Fibroblast of skin of scalp (primary cell): ENCODE measurements at places on chromosomes 3 and 15.

DNA sequence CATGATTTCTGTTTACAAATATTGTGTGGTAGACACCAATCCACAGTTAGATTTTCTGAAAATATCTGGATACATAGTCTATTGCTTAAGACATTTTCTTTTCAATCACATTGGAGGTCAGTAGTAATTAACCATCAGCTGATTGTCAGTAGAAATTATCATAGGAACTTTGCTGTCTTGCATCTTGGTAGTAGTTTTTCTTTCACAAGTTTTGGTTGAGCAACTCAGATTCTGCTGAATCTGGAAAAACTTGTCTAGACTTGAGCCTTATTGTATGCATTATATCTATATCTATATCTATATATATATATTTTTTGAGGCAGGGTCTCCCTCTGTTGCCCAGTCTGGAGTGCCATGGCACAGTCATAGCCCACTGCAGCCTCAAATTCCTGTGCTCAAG, 4.0 kb downstream of the RAB11A start:
- no peak for DNase-seq

- DNase-seq: no peak
These were observed 517 bp downstream of the TMA7 start for GRCh38 chr3:48440590-48440958.

GRCh38 chr15:77500989-77501388, 80.3 kb downstream of the HMG20A start:
- peak; percentile 54 for DNase-seq

GRCh38 chr3:69784954-69785514, 45.8 kb downstream of the MITF start:
- DNase-seq: peak; percentile 77

- peak; percentile 85 for DNase-seq
These were observed 18.4 kb downstream of the TM4SF18 start for GRCh38 chr3:149314807-149315578.

- no peak for DNase-seq
These were observed 124.8 kb downstream of the VPS13C start for GRCh38 chr15:61935493-61935892.

GRCh38 chr3:24678021-24678420, 183.4 kb upstream of the THRB start:
- no peak for DNase-seq

- DNase-seq: no peak
These were observed 32.3 kb upstream of the FBN1 start for GRCh38 chr15:48677821-48678220.

DNA sequence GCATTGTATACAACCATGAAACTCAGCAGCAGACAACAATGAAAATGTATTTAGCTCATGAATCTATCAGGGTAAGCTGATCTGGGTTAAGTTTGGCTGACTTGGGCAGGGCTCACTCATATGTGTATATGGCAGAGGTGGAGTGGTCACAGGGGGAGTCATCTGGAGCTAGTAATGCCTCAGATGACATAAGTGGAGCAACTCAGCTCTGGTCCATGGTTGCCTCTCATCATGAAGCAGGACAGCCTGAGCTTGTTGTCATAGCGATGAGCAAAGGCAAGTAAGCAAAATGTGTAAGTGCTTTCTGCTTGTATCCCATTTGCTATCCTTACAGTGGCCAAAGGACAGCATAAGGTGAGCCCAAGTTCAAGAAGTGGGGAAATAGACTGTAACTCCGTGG, 64.5 kb downstream of the ALCAM start:
- DNase-seq: no peak

- DNase-seq: no peak
These were observed 30.6 kb upstream of the ADAMTS7 start for GRCh38 chr15:78841891-78842290.

GRCh38 chr15:52326756-52327155, 31.2 kb upstream of the MYO5C start:
- no peak for DNase-seq

GRCh38 chr3:29026286-29026685, 254.6 kb upstream of the RBMS3 start:
- DNase-seq: no peak

GRCh38 chr3:129614927-129615363, 8.5 kb upstream of the PLXND1 start:
- no peak for DNase-seq

- DNase-seq: no peak
These were observed 435.9 kb downstream of the NR2F2 start for GRCh38 chr15:96766366-96766765.

GRCh38 chr3:121748680-121749275, 763 bp downstream of the GOLGB1 start:
- peak; percentile 39 for DNase-seq

GRCh38 chr3:197430934-197431333, 124.8 kb downstream of the BDH1 start:
- peak; percentile 74 for DNase-seq

- no peak for DNase-seq
These were observed 115.9 kb downstream of the CBLB start for GRCh38 chr3:105752791-105753415.

DNA sequence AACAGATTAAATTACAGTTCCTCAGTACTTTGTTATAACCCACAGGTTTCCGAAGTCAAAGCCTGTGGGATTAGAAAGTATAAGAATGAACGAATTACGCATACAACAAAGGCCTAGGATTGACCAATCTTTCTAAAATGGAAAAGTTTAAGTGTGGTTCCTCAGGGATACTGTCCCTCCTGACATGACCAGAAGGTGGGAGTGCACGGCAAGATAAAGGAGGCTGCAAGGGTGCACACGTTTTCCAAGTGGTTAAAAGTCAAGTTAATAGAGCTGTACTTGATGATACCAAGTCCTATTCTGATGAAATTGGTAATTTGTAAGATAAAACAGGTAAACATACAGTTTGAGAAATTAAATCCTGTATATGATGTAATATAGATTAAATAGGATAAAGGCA, 96.2 kb downstream of the ALDH1A2 start:
- DNase-seq: peak; percentile 13

GRCh38 chr3:127404221-127405009, 116.6 kb upstream of the PRR20G start:
- no peak for DNase-seq

DNA sequence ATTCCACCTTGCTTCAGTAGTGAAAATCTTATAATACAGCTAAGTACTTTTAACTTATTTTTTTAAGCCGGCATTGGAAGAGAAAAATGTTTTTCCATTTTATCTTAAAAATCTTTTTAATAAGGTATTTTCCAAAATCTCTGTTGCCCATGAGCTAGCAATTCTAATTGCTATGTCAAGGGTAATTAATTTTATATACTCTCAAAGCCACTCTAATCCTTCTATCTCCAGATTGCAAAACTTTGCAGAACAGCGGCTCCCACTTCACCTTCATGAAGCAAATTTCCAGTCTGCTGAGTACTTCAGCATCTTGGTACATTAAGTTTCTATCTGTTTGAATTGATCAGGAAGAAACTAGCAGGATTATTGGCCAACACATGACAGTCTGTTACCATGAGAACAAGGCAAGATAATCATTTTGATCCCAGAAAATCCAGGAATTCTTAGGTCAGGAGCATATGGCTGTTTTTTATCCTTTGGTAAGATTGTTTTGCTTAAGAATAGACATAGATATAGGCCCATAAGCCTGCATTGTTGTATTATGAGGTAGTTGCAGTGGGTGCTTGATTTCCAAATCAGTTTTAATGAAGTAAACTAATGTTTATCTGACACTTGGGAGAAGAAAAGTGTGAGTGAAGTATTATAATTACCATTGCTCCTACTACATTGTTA, 6.0 kb downstream of the TIPARP start:
- no peak for DNase-seq

DNA sequence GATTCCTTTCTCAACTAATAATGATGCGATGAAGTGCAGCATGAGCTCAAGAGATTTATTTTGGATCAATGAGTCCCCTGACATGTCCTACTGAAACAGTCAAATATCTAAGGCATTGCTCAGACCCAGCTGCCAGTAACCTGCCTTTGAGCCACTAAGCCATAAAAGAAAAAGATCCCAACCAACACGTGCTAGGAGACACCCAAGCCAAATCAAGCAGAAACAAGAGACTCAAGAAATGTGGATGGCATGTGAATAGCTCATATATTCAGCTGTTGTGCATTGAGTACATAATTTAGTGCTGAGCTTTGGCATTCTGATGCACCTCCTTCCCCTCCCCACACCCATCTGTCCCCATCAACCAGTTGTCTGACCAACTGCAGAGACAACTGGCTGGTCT, 29.2 kb downstream of the GJD2 start:
- DNase-seq: peak; percentile 68

- DNase-seq: no peak
These were observed 55.2 kb downstream of the HMG20A start for GRCh38 chr15:77475898-77476297.

- DNase-seq: no peak
These were observed 34.5 kb downstream of the RASGRP1 start for GRCh38 chr15:38530113-38530512.

DNA sequence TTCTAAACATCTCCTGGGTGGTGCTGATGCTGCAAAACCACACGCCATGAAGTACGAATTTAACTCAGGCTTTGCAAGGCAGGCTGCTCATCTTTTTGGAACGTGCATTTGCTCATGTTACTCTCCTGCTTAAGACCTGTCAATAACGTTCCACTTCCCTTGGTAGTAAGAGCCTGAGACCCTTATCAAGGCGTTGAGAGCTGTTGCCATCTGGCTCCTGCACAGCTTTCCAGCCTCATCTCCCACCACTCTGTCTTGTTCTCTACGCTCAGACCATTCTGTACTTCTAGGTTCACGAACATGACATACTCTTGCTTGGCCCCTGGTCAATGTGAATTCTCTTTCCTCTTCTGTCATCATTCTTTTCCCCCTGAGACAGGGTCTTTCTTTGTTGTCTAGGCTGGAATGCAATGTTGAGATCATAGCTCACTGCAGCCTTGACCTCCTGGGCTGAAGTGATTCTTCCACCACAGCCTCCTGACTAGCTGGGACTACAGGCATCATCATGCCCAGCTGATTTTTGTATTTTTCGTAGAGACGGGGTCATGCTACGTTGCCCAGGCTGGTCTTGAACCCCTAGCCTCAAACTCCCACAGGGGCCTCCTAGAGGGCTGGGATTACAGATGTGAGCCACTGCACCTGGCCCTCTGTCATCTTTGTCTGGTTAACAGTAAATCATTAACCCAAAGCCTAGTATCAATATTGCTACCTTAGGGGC, 202.8 kb downstream of the CADPS start:
- no peak for DNase-seq

DNA sequence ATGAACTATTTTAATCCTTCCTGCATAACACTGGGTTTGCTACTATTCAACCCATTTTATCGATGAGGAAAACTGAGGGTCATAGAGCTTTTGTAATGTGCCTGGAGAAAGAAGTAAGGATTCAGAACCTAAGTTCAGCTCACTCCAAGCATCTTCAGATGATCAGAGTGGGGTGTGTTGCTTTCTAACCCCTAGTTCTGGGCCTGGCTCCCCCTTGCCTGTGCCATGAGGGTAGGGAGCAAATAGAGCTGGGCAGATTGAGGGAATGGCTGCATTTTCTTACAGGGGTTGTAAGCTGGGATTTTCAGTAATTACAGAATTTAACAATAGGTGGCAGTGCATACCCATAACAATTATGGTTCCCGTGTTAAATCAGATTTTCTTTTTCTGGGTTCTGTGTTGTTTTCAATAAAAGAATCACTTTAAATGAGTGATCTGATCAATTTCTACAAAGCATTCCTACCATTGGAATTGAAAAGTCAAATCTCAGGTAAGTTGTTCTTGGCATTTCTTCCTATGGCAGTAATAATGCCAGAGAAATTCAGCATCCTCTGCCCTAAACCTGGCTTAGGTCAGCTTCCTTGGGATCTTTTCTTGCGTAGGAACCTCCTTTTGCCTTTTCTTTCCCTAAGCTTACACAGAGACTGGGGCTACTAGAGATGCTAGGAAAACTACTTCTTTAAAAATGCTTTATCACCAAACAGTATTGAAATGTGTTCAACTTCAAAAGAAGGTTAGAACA, 103.8 kb upstream of the IL12A start:
- peak; percentile 54 for DNase-seq

- DNase-seq: no peak
These were observed at the start of gene CTXND1 for GRCh38 chr15:80252121-80252518. TSS of gene CTXND1 (minus strand) at chr15:80252213. CDS start at chr15:80201949, 50,264 bp downstream.

DNA sequence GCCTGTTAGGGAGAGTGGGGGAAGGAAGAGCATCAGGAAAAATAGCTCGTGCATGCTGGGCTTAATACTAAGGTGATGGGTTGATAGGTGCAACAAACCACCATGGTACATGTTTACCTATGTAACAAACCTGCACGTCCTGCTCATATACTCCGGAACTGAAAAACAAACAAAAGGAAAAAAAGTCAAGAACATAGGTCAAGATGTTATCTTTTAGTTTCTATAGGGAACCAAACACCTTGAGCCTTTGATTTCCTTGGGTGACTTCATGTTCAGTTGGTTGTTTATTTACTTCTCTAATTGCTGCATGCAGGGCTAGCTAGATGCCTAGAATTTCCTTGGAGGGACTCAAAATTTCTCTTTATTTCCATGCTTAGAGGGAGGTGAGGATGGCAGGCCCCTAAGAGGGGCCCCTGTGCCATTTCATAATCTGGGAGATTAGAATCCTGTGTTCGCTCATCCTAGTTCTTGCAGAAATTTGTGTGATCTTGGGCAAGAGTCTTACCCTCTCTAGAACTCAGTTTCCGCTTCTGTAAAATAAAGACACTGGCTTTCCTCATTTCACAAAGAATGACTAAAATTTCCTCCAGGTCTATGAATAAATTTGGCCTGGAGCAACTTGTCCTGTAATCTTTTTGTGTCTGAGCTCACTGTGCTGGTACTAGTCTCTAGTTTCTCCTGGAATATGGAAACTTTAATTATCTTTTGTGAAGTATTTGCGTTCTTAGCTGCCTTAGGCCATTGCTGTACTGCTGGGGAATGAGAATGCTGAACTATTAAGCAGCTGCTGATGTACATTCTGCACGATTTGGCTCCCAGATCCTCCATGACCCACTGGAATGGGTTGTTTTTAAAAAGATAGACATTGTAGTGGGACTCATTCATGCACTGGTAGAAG, 457.5 kb downstream of the EDEM1 start:
- no peak for DNase-seq

- no peak for DNase-seq
These were observed 13.9 kb downstream of the CLSTN2 start for GRCh38 chr3:139948898-139949297.

GRCh38 chr15:85943791-85944190, 135.9 kb upstream of the AGBL1 start:
- no peak for DNase-seq

DNA sequence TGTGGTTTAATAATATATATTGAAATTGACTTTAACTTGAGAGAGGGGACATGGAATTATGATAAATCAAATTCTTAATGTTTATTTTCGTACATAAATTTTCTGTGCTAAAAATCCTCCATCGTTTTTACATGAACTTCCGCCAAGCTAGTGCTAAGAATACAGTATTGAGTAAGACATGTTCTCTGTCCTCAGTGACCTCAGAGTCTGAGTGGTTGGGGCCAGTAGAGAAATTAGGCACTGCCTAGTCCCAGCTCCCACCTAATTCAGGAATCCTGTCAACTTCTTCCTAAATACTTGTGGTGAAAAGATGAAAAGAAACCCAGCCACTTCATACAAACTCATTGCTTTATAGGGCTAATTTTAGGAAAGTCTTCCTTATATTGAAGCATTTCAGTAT, 110.3 kb downstream of the PPP2R3A start:
- DNase-seq: no peak

GRCh38 chr3:51670053-51670822, 814 bp upstream of the TEX264 start:
- no peak for DNase-seq

- no peak for DNase-seq
These were observed 22.1 kb downstream of the ARNT2 start for GRCh38 chr15:80426316-80426715.

GRCh38 chr3:179068779-179069530, 2.7 kb downstream of the ZMAT3 start:
- DNase-seq: peak; percentile 50

- peak; percentile 93 for DNase-seq
These were observed 91.8 kb upstream of the BCL6 start for GRCh38 chr3:187836823-187837770.
